ENCODE measurements at places on chromosomes 4 and X. TPM values are rescaled to one million over a fixed set of nuclear protein-coding genes. Genes with fewer than 3 reads are reported as not detected.

- no peak for DNase-seq
These were observed 820.2 kb downstream of the FSTL5 start for GRCh38 chr4:161343569-161343950.

- no peak for DNase-seq
These were observed 66.4 kb downstream of the JADE3 start for GRCh38 chrX:46978341-46979291.

- DNase-seq = no peak
These were observed 295.5 kb downstream of the SLC7A11 start for GRCh38 chr4:137946453-137947174.

DNA sequence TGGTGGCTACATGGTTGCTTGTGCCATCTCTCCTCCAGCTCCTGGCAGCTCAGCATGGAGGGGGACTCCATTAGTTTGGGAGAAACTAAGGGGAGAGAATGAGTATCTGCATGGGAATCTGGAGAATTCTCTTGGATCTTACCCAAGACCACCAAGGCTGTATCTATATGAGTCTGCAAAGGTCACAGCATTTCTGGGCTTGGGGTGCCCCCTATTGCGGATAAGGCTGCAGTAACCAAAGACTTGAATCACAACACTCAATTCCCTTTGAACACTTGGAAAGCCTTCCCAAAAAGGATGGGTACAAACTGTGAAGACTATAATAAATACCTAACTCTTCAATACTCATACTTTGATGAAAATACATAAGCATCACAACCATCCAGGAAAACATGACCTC is 623.5 kb upstream of the NR3C2 start:
- no peak for DNase-seq

- no peak for DNase-seq
These were observed 300.0 kb downstream of the ANK2 start for GRCh38 chr4:113349430-113349829.

DNA sequence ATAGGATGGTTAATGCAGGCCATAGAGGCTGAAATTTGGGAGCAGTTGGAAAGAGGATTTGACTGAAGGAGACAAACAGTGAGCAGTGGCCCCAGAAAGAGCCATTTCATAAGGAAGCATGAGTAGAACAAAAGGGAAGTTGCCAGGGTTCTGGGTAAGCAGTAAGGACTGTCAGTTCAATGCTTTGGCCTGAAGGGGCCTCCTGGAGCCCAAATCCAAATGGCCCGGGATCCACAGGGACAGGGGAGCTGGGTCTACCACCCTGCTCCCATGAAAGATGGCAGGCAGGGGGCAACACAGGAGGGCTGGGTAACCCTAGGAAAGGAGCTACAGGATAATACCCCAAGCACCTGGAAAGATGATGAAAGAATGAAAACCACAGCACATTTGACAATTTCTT is 4.1 kb upstream of the INTS6L start:
- DNase-seq = no peak

DNA sequence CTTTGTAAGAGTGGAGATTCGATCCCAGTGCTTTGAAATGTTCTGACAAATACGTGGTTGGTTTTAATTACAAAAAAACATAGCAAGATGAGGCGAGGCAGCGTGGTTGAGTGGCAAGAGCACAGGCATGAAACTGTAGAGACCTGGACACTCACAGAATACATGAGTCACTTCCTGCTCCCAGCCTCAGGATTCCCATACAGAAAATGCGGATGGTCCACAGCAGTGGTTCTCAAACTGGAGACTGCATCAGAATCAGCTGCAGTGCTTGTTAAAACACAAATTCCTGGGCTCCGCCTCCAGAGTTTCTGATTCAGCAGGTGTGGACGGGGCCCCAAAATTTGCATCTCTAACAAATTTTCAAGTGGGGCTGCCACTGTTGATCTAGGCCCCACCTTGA is 10.1 kb downstream of the OTOP1 start:
- DNase-seq = no peak

DNA sequence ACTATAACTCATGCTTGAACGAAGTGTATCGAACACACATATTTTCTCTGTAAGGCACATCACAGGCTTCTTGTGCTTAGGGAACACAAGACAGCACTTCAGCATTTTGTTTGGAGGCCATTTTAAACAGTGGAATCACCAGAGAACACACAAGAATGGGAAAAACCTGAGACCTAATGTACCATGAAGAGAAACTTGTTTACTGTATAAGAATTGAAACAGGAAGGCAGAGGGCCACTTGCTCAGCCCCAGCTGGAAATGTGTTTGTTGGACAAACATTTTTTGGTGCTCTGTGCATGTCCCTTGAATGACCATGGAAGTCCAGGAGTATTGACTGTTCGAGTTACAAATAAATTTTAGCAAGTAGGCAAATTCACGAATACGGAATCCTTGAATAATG is 47.5 kb downstream of the RAPGEF2 start:
- DNase-seq = no peak

- no peak for DNase-seq
These were observed 3.1 kb downstream of the SLC34A2 start for GRCh38 chr4:25658777-25659176.

GRCh38 chr4:59127006-59127405 is 2016.8 kb upstream of the IGFBP7 start:
- DNase-seq = no peak

GRCh38 chrX:13463608-13464007 is 105.8 kb upstream of the EGFL6 start:
- no peak for DNase-seq

GRCh38 chr4:140754918-140755773 is 1.0 kb downstream of the TBC1D9 start:
- no peak for DNase-seq

- DNase-seq = no peak
These were observed 330.9 kb downstream of the DCHS2 start for GRCh38 chr4:154160519-154161301.

The IKBKG gene
- 4.1 TPM for total RNA-seq

The PITX2 gene
- total RNA-seq = not detected

The SLC4A4 gene
- 19.2 TPM for total RNA-seq

The SASH3 gene
- 0.82 TPM for total RNA-seq

The KCND1 gene
- total RNA-seq = 0.41 TPM

The TRPC5OS gene
- total RNA-seq = not detected

The NLRP2B gene
- under 0.01 TPM for total RNA-seq

The NEUROG2 gene
- 36.7 TPM for total RNA-seq

The XAGE1B gene
- total RNA-seq = not detected
